ENCODE measurements at places on chromosomes 16 and 17.
A peak's percentile ranks its signal among the peaks of the same experiment; 100 is the strongest.

- peak; percentile 43 for DNase-seq
These were observed 22.3 kb upstream of the PLLP start for GRCh38 chr16:57306676-57307341.

- DNase-seq = no peak
These were observed 2.1 kb downstream of the MC1R start for GRCh38 chr16:89920723-89921122.

DNA sequence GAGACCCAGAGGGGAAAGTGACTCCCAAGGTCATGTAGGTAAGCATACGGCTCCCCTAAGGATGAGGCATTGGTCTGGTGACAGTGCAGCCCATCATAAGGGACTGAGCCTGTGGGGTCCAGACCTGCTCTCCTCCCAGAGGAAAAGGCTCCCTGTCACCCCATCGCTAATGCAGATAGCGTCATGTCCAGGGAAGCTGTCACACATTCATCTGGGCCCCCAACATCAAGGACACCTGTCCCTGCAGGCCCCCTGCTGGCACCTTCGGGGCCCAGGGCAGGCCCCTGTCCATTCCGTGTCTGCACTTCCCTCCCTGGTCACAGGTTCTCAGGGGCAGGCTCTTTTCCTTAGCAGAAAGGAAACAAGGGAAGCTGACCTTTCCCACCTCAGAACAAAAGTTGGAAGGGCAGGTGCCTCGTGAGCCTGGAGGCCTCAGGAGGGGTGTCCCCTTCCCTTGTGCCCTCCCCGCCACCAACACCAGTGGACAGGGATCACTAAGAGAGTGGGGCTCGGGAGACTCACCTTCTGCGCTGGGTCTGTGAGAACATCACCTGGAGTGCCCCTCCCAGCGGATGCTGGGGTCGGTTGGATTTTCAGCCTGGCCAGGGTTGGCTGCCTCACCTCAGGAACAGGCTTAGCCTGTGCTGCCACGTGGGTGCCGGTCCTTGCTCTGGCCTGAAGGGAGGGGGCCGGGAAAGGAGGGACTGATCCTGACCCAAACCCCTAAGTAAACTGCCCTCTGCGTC is 17.3 kb upstream of the LASP1NB start:
- DNase-seq = peak; percentile 56

DNA sequence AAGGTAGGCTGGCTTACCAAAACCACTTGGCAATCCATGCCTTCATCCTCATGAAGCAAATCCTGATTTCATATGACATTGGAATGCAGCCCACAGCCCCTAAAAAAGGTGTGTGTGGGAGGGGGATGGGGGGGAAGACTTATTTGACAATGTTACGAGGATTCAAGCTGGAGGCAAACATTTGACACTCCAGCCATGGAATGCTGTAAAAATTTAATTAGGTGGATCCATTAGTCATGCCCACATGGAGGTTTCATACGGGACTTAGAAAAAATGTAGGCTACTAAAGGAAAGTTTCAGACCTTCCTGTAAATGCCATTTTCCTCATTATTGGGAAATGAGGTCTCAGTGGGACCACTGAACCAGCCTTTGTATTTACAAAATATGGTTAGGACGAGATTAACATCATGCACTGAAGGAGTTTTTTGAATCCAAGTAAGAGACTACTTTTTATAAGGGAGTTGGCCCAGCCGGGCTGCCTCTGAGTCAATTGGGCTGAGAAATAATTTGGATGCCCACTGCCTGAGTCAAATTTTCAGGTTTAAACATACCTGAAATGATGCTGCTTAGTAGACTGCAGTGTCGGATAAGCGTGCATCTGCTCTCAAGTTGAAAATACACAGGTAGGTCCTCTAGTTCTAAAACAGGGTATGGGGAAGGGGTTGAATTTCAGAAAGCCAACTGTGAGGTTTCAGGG is 44.6 kb upstream of the MAF start:
- DNase-seq = no peak

DNA sequence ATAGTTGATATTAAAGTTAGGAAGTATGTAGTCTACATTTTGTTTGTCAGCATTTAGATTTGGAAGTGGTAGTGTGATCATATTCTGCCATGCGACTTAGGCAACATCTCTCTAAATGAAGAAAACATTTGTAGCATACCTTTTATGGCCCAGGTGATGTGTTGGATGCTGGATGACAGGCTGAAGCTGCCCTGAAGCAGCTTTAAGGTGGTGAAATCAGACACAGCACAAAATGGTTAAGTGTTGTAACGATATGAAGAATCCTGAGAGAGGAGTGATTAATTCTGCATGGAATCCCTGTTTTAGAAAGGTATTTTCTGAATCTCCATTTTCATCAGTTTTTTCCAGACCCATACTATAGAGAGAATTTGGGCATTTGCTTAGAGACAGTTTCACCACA is 28.3 kb downstream of the AATF start:
- DNase-seq = no peak

DNA sequence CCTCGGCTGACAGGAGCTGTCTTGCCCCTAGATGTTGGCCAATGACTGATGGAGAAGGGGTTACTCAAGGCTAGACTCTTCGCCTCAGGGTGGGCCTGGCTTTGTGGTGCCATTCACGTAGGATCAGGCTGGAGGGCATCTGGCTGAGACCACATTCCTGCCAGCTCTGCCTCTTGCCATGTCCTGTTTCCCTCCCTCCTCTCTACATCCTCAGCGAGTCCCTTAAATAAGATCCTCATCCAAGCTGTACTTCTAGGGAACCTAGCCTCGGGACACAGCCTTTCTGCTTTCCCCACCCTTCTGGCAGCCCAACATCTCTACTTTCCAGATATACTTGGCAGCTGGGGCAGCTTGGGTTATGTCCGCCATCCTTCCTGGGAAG is 27.9 kb upstream of the EFCAB13 start:
- DNase-seq = no peak

DNA sequence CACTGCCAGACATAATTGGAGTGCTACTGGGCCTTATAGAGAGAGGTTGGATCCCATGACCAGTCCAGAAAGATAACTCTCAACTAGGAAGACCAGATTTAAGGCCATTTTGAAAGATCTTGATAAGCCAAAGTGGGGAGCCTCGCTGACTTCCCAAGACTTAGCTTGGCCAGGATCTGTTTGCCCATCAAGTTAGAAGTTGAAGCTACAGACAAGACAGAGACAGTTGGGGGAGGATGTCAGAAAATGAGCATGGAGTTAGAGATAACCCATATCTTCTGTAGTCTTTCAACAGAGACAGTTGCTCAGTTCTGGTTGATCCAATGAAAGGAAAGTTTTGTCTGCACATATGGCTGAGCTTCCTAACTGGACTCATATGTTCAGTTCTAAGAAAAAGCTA is 267.4 kb downstream of the HS3ST3A1 start:
- no peak for DNase-seq

DNA sequence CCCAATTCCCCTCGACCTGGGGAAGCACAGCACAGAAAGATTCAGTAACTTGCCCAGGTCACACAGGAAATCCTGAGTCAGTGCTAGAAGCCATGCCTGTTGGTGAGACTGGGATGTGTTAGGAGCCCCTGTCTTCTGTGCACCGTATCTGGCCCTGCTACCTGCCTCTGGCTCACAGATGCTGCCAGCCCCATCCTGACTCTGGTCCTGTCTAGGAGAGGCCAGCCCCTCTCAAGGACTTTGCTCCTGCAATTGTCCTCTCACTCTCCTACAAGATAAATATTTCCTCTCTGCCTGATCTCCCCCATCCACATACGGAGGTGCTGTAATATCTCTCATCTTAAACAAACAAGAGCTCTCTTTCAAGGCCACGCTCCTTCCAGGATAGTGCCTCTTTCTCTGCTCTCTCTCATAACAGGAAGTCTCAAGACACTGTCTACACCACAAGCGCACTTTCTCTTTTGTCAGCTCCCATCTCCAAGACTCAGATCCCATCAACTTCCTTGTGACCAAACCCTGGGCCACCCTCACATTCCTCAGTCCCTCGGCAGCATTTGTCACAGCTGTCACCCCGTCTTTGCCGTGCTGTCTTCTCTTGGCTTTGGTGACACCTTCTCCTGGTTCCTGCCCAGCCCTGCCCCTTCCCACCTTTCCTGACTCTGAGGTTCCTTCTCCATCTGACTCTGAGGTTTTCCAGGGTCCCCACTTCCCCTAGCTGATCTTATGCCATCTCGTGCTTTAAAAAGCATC is 1.9 kb downstream of the SLC13A2 start:
- no peak for DNase-seq

GRCh38 chr16:51630076-51630475 is 479.0 kb upstream of the SALL1 start:
- no peak for DNase-seq

- no peak for DNase-seq
These were observed 4.1 kb downstream of the SMTNL2 start for GRCh38 chr17:4588391-4588790.

DNA sequence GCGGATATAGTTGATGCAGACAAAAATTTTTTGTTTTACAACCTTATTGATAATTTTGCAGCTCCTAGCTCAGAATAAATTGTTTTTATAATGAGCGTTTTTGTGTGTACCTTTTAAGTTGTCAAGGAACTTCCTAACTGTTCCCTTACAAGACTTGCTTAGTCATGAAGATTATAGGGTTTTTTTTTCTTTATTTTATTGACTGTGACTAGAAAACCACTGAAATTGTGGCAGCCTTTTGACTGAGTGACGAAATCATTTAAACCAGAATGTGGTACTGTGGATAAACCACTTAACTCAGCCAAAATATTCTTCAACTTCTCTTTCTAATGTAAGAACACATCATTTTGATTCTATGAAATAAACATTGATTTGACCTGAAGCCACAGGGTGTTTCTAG is 40.8 kb upstream of the VPS4A start:
- DNase-seq = no peak

GRCh38 chr17:66724581-66725341 is 110.2 kb upstream of the CACNG5 start:
- peak; percentile 65 for DNase-seq

- DNase-seq = no peak
These were observed 5.7 kb downstream of the KRT13 start for GRCh38 chr17:41499714-41500113.

DNA sequence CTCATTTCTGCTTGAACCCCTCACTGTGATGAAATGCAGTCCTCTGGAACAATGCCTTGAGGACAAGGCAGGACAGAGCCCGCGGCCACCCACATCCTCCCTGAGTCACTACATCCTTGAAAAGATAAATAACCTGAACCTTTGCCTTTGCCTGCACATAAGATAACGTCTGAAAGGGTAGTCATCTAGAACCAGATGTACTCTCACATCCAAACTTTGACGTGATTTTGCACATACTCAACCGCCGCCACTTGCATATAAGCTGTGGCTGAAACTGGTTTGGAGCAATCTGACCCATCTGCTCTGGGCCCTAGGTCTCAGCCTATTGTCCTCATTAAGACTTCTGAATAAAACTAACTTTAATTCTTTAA is 252.1 kb downstream of the PHKB start:
- no peak for DNase-seq

DNA sequence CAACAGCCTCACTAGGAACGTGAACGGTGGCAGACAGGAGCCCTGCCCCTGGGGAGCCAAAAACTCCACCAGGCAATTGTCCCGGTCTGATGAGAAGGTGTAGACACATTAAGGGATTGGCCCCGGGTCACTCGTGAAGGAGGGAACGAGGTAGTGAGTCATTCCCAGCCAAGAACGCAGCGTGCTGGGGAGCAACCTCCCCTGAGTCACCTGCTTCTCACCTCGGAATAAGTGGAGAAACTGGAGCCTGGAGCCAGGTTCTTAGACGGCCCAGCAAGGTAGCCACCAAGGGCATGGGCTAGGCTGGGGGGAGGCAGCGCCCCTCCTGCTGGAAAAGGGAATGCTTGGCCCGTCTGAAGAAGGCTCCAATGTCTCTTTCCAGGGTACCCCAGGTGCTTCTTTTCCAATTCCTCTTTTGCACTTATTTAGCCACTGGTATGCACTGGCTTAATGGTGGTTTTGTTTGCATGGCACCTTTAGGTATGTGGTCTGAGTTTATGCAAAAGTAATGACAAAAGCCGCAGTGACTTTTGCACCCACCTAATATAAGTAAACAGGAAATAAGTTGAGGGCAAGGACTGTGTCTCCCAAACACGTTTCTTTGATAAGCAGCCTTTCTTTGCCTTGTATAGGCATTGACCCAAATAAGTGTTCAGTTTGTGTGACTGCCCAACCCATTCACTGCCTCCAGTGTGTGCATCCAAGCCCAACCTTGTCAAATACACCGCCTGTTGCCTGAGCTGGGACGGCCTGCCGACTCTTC is 1.8 kb upstream of the HELZ start:
- no peak for DNase-seq

GRCh38 chr17:15026088-15026487 is 239.0 kb downstream of the PMP22 start:
- no peak for DNase-seq

DNA sequence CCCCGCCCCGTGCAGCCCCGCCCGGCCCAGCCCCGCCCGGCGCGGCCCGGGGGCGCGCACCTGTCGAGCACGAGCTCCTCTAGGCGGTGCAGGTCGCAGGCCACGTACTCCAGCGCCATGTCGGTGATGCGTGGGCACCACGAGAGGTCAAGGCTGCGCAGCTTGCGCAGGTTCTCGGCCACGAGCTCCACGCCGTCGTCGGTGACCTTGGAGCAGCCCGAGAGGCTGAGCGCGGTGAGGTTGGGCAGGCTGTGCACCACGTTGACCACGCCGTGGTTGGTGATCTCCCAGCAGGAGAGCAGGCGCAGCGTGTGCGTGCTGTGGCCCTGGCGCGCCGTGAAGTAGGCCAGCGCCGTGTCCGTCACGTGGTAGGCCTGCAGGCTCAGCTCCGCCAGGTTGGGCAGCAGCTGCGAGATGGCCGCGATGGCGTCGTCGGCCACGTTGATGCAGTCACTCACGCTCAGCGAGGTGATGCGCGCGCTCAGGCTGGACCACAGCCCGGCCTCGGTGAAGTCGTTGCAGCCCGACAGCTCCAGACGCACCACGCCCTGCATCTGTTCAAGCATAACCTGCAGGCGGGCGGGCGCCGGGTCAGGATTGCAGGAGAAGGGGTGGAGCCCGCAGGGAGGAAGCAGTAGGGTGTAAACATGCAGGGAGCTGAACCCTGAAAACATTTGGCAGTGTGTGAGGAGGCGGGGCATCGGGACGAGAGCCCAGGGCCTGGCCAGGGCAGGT is 5.3 kb upstream of the WDR24 start:
- DNase-seq = no peak

DNA sequence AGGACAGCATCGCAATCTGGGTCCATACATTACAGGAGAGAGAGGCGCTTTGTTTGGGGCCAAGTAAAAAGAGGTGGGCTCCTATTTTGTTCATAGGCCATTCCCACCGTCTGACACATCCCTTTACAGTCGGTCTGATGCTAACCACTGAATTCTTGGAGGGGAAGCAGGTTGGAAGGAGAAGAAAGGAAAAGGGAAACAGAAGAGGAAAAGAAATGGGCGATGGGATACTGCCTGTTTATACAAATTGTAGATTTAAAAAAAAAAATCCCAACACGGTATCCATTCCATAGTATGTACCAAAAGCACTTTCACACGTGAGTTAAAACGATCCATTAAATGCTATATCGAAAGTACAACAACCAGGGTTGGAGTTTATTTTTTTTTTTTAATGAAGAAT is 4.0 kb upstream of the ZFHX3 start:
- no peak for DNase-seq
